Lower leg skin (tissue), 4 donors: ENCODE measurements at places on chromosomes 16 and 17. TPM values are rescaled to one million over a fixed set of nuclear protein-coding genes. Genes with fewer than 3 reads are reported as not detected.

- no peak for DNase-seq
Observed at GRCh38 chr17:1542316-1542715, 20.3 kb downstream of the PITPNA start.

KRTAP4-1 gene
- total RNA-seq: 2.1 TPM

DNA sequence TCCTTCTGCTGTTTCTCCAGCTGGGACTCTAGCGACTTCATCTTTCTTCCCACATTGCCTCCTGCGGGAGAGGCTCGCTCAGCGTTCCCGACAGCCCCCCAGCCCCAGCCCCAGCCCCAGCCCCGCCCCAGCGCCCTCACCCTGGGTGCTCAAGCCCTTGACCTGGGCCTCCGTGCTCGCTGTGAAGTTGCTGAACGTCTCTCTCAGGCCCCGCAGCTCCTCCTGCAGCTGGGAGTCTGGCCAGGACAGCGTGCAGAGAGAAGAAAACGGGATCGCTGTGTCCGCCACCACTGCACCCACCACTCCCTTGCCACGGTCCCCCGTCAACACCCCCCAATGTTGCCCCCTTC lies 2.4 kb downstream of the ASGR1 start:
- no peak for DNase-seq

- DNase-seq: no peak
Observed at GRCh38 chr16:89563639-89564392, 3.3 kb downstream of the RPL13 start.

DNA sequence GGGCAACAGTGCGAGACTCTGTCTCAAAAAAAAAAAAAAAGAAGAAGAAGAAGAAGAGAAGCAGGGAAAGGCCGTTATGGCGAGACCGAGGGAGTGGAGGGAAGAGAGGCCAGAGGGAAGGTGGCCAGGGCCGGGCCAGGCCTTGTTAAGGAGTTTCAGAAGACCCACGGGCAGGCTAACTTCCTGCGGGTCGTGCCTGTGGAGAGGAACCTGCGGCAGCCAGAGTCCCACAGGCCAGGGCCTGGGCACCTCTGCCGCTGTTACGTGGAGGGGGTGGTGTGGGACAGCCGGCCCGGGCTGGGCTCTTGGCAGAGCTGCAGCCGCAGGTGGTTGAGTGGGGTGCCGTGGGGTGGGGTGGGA lies 5.4 kb downstream of the WDR81 start:
- no peak for DNase-seq

DNA sequence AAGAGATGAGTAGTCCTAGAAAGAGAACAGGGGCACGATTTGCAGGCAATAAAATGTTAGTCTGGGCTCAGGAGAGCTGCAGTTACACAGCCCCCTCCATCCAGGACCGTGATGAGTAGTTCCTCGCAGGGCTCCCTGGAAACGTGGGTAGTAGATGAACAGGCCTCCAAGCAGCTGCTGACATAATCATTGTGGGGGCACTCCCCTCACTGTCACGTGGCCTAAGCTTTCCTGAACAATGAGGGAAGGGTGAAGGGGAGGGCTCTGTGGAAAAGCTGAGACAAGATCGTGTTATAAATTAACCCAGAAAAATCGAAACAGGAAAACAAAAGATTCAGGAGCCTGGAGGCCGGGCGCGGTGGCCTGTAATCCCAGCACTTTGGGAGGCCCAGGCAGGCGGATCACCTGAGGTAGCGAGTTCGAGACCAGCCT lies 1.3 kb upstream of the PER1 start:
- DNase-seq: peak; percentile 96

TMEM256 gene
- 64.0 TPM for total RNA-seq

ADAM11 gene
- total RNA-seq: 1.5 TPM

GRCh38 chr16:3953728-3954410 lies 73.4 kb upstream of the CREBBP start:
- no peak for DNase-seq

- no peak for DNase-seq
Observed at GRCh38 chr16:72159386-72159785, 12.6 kb downstream of the PMFBP1 start.
